CD4-positive, alpha-beta T cell (primary cell): ENCODE measurements at places on chromosomes 5 and 9. TPM values are rescaled to one million over a fixed set of nuclear protein-coding genes. Genes with fewer than 3 reads are reported as not detected.

SRA1 gene
- total RNA-seq = 30.9 TPM

ENHO gene
- 0.45 TPM for total RNA-seq

GHR gene
- not detected for total RNA-seq

IFNA21 gene
- total RNA-seq = not detected

AGXT2 gene
- not detected for total RNA-seq

CDHR2 gene
- total RNA-seq = 2.0 TPM

GRCh38 chr9:76573905-76574760, 115.2 kb downstream of the GCNT1 start:
- no peak for DNase-seq

DNA sequence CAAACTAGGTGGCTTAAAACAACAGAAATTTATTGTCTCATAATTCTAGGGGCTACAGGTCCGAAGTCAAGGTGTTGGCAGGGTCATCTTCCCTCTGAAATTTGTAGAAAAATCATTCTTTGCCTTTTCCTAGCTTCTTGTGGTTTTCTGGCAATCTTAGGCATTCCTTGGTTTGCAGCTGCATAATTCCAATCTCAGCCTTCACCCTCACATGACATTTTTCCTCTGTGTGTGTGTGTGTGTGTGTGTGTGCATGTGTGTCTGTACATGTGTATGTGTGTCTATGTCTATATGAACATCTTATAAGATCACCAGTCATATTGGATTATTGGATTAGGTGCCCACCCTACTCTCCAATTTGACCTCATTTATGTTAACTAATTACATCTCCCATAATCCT, 330.6 kb downstream of the CHSY3 start:
- no peak for DNase-seq

GRCh38 chr9:4704129-4704528, 24.8 kb downstream of the CDC37L1 start:
- no peak for DNase-seq

DNA sequence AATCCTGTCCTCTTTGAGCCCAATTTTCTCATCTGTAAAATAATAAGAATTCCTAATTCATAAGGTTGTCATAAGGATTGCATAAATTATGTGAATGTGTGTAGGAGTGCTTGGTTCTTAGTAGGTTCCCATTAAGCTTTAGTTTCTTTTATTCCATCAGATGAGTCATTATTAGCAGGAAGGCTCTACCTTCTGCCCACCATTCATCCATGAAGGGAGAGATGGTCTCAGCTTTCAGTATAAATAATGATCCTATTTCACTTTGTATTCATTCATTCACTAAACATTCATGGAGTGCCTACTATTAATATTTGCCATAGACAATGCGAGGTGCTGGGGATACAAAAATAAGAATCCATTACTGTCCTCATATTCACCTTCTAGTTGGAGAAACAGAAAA, 3.0 kb downstream of the CMYA5 start:
- no peak for DNase-seq

GRCh38 chr5:137560420-137560819, 61.3 kb upstream of the SPOCK1 start:
- DNase-seq = no peak

DNA sequence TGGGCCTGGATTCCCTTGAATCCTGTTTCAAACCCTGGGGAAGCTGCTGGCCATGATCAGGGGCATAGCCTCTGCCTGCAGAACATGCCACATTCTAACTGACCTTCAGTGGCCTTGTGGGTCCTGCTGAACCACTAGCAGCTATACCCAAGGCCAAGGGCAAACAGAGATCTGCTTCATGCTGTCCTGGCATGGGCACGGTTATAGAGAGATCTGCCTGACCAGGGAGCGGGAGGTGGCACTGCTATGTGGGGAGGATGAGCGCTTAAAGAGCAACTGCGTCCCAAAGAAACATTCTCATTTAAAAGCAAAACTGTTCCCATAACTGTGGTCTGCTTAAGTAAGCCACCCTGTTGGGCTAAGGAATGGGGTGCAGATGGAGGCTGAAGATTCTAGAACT, 36.5 kb upstream of the SYNPO start:
- no peak for DNase-seq

DNA sequence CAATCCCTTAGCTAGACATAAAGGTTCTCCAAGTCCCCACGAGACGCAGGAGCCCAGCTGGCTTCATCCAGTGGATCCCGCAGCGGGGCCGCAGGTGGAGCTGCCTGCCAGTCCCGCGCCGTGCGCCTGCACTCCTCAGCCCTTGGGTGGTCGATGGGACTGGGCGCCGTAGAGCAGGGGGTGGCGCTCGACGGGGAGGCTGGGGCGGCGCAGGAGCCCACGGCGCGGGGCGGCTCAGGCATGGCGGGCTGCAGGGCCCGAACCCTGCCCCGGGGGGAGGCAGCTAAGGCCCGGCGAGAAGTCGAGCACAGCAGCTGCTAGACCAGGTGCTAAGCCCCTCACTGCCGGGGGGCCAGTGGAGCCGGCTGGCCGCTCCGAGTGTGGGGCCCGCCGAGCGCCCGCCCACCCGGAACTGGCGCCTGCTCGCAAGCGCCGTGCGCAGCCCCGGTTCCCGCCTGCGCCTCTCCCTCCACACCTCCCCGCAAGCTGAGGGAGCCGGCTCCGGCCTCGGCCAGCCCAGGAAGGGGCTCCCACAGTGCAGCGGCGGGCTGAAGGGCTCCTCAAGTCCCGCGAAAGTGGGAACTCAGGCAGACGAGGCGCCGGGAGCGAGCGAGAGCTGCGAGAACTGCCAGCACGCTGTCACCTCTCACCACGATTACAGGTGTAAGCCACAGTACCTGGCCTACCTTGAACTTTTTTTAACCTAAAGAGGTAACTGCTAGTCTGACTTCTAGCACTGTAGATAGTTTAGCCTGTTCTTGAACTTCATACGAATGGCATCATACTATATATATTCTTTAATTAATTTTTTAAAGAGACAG, 35.5 kb downstream of the PTGS1 start:
- DNase-seq = no peak

DNA sequence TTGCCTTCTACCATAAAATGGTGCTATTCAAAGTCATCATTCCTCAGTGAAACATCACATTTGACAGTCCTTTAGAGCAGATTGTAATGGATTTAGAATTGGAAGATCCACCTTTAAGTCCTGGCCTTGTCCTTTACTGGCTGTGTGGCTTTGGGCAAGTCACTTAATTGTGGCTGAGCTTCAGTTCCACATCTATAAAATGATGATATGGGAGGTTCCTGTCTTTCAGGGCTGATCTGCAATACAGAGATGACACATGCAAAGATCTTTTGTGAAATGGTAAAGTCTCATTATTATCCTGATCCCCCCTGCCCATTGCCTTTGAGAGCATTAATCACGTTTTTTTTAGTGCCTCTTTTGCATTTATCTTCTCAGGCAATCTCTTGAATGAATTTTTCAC, 58.2 kb downstream of the ZFAND5 start:
- DNase-seq = no peak

GRCh38 chr5:57007344-57007743, 55.4 kb upstream of the MIER3 start:
- no peak for DNase-seq

DNA sequence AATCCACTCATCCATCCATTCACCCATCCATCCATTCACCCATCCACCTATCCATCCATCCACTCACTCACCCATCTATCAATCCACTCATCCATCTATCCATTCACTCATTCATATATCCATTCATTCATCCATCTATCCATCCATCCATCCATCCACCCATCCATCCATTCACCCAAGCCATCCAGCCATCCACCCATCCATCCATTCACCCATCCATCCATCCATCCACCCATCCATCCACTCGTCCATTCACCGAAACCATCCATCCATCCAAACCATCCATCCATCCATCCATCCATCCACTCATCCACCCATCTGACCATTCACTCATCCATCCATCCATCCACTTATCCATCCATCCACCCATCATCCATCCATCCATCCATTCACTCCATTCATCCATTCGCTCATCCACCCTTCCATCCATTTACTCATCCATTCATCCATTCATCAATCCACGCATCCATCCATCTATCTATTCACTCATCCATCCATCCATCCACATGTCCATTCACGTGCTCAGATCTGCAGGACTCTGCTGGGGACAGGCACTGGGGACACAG, 6.6 kb downstream of the SLC9A3 start:
- no peak for DNase-seq

GRCh38 chr5:158679221-158679641, 420.5 kb downstream of the EBF1 start:
- no peak for DNase-seq

DNA sequence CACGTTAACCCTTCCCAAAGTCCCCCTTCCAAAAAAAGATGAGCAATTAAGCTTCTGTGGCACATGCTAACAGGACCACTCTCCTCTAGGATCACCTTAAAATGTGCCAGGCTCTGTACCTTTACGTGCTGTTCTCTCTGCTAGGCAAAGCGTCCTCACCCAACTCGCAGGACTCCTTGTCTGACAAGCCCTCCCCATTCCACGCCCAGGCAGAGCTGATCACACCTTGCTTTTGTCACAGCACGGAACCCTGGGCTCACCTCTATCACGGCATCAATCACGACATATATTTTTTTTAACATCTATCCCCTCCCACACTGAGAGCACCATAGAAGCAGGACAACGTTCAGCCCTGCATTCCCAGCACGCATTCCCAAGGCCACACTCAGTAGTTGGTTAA, 47.1 kb downstream of the CDK5RAP2 start:
- DNase-seq = no peak

GRCh38 chr5:151233616-151234085, 9.8 kb upstream of the CCDC69 start:
- no peak for DNase-seq

DNA sequence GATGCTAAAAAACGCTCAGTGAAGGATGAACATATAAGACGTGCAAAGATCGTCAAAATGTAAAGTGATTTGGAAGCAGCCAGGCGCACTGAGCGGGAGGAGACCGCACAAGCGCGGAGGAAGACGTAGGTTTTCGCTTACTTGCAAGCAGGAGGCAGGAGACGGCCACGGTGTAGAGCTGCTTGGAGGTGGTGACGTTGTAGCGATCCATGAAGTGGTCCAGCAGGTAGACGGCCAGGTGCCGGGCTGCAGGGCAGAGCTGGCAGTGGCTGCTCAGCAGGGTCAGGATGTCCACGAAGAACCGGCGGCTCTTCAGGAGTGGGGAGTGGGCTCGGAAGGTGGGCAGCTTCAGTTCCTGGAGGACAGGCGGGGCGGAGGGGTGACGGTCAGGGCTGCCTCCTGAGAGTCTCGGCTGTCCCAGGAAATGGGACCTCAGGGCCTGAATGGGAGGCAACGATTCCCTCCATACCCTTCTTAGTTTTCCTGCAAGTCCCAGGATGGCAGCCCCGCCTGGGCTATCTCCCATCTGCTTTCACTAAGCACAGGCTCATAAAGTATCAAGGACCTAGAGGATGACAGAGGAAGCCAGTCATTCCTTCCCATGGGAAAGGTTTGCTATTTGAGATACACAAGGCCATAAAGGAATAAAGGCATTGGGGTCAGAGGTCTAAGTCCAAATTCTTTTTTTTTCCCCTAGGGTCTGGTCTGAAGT, 31.8 kb downstream of the CCNJL start:
- DNase-seq = no peak

GRCh38 chr5:6749026-6749716, 35.9 kb downstream of the TENT4A start:
- no peak for DNase-seq

DNA sequence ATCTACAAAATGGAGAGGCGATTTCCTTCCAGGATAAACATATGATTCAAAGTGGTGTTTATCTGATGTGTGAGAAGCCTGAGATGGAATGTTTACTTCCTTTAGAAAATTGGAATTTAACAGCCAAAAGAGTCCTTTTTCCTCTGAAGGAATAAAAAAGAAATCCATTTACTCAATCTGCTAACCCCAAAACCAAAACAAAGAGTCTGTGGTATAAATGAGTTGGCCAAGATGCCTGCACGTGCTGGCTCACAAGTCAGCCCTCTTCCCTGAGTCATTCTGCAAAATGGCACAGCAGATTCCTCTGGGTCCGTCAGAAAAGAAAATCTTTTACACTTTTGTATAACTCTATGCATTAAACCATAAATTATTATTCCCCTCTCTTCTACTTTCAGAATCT, 60.8 kb downstream of the EBF1 start:
- DNase-seq = no peak

DNA sequence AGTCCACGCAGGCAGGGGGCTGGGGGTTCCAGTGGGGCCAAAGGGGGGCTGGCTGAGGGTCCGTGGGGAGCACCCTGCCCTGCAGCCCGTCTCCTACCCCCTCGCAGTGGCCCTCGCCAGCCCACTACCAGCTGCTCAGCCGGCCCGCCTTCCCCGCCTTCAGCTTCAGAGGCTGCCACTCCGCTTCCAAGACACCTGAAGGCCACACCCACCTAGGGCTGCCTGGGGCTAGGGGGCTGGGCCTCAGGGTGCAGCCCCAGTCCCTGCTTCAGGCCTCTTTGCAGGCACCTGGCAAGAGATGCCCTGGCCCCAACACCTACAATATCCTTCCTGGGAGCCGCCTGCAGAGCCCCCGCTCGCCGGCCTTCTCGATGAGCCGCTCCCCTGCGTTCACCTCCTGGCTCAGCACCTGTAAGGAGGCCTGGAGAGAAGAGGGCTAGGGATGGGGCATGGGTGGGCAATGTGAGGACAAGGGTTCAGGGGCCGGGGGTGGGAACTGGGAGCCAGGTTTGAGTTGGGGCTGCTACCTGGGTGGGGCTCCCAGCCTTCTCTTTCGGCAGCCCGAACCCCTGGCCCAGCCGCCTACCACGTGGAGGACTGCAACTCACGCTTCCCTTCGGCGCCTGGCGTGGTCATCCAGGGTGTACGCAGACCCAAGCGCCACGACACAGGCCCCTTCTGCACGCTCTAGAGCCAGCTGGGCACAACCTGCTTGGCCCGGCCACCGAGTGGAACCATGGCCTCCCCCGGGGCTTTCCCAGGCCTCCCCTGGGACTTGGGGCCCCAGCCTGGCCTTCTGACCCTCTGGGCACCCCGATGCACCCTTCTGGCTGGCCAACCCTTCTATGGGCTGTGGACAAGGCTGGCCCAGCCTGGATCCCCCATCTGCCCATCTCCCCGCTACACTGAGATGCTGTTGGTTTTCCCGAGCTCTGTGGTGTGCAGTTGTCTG, 1.7 kb downstream of the STPG3 start:
- no peak for DNase-seq

- DNase-seq = no peak
These were observed 165.0 kb upstream of the MPDZ start for GRCh38 chr9:13444245-13445102.

GRCh38 chr5:137598399-137598798, 99.3 kb upstream of the SPOCK1 start:
- no peak for DNase-seq

- DNase-seq = no peak
These were observed 12.2 kb upstream of the ERAP2 start for GRCh38 chr5:96863949-96864584.

- no peak for DNase-seq
These were observed 51.7 kb downstream of the GPBP1 start for GRCh38 chr5:57225553-57225952.

- no peak for DNase-seq
These were observed 260.0 kb downstream of the MAST4 start for GRCh38 chr5:66856041-66856805.
